ENCODE measurements at places on chromosomes 12 and 14.
A peak's percentile ranks its signal among the peaks of the same experiment; 100 is the strongest.

DNA sequence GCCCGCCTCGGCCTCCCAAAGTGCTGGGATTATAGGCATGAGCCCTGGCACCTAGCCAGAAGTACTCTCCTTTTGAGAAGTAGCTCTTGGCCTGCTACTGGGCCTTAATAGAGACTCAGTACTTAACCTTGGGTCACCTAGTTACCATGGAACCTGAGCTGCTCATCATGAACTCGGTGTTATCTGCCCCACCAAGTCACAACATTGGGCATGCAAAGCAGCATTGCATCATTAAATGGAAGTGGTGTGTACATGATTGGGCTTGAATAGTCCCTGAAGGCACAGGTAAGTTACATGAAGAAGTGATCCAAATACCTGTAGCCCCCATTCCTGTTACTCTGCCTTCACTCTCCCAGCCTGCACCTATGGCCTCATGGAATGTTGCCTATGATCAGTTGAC is 18.0 kb upstream of the ATF7 start:
- DNase-seq, result no peak

DNA sequence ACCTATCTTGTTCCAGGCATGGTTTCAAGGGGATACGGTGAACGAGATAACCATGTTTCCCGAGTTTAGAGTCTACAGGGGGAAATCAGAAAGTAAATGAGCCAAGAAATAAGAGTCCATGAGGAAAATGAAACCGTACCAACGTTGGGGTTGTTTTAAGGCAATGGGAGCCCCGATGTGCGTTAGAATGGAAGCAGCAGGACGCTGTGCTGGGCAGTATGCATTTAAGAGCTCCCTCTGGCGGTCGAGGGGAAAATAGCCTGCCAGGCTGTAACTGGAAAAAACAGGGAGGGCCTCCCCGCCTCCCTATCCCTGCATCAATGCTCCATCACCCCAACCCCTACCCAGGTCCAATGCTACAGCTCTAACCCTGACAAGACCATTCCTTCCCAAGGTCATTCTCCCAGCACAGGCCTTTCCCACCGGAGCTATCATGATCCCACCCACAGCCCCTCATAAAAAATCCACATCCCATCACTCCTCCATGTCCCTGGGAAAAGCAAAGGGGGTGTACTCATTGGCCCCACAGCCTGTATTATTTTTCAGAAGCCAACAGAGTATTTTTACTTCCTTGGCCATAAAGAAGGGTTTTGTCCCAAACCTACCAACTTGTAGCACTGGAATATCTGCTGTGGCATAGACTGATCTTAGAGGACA is 226.3 kb upstream of the NOS1 start:
- peak; percentile 45 for DNase-seq

DNA sequence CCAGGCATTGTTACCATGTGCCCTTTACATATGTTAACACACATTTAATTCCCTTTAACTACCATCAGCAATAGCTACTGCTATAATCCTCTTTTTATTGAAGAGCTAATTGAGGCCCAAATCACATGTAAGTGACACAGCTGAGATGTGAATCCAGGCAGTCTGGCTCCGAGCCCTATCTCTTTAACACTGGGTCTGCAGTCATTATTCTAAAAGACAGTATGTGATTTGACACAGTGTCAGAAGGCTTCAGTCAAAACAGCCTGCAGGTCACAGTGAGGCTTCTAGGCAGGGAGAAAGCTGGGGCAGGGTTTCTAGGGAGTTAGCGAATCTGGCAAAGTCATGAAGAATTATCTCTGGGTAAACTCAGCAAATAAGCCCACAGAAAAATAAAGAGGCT is 148.2 kb downstream of the KIF21A start:
- DNase-seq, result no peak

DNA sequence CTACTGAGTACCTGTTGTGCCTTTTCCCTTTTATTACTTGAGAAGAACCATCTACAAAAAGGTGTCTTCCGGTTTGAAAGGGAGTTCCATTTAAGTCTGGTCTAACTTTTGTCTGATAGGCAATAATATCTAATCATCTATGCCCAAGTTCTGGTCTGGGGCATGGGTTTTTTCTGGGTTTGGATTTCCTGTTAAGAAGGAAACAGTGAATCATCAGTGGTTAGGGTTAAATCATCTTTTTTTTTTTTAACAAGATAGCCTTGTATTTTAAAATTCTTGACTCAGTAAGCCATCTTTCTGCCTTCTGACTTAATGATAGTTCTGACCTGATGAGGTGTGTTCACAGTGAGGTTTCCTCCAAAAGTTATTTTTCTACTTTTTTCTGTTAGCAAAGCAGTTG is 29.3 kb upstream of the CPNE8 start:
- no peak for DNase-seq

GRCh38 chr14:99725774-99726537 is 41.9 kb downstream of the CYP46A1 start:
- DNase-seq, result no peak

DNA sequence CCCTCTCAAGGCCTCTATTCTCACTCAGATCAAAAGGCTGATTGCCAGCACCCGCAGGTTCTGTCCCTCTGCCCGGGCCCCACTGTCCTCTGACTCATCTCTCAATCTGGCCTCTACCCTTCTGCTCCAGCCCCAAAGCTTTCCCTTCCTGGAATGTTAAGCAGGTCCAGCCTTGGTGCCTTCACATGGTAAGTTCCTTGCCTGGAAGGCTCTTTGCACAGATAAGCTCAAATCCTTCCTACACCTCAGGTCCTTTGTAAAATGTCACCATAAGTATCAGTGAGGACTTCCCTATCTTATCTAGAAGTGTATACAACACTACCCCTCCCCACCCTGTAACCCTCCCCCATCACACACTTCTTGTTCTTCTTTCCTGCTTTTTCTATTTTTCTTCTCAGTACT is 22.2 kb downstream of the LPCAT3 start:
- DNase-seq, result no peak

- no peak for DNase-seq
These were observed 7.2 kb upstream of the MYL6B start for GRCh38 chr12:56145217-56145616.

Measured in NCI-H1105 treated with DMSO at 0.1 percent for 48 hours (cell line).